NCI-H1930 (cell line): ENCODE measurements at places on chromosomes 13 and 19.

- DNase-seq, result no peak
Measured at GRCh38 chr13:36713887-36714286, 40.1 kb downstream of the SERTM1 start.

- no peak for DNase-seq
Measured at GRCh38 chr19:11735375-11735774, 3.4 kb downstream of the ZNF823 start.

GRCh38 chr13:35879111-35879510 is 252.1 kb downstream of the DCLK1 start:
- no peak for DNase-seq

- DNase-seq, result no peak
Measured at GRCh38 chr13:25455146-25455545, 83.4 kb downstream of the ATP8A2 start.

DNA sequence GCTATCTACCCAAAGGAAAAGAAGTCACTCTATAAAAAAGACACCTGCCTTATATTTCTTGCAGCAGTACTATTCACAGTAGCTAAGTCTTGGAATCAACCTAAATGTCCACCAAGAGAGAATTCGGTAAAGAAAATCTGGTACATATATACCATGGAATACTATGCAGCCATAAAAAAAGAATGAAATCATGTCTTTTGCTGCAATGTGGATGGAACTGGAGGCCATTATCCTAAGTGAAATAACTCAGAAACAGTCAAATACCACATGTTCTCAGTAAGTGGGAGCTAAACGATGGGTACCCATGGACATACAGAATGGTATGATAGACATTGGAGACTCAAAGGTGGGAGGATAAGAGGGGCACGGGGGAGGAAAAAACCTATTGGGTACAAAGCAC is 82.5 kb upstream of the KCTD15 start:
- DNase-seq, result no peak

DNA sequence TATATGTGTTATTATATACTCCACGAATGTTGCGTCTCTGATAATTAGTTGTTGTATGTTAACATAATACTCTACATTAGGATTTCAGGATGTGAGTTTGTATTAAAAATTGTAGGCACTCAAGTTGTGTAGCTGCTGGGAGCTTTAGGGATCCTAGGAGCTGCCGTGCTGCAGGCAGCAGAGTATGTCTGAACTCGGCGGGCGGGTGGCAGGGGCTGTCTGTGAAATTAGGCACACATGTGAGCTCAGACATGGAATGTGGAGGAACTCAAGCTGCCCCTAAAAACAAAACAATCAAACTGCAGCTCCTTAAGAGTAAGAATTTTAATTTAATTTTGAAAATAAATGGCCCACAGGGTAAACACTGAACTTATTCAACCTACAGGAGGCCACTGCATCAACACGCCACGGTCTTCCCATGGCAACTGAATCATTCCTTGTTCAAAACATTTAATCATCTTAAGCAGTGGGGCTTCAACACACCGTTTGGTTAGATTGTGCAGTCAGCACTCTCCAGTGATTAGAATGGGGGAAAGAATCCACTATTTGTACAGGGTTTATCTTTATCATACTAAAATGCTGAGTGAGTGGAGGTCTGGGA is 22.7 kb downstream of the SERTM1 start:
- DNase-seq, result no peak

- DNase-seq, result no peak
Measured at GRCh38 chr13:62838929-62839328, 1423.3 kb upstream of the PCDH20 start.

GRCh38 chr19:20840371-20840770 is 64.3 kb downstream of the ZNF66 start:
- no peak for DNase-seq

- DNase-seq, result peak; percentile 47
Measured at GRCh38 chr13:111115061-111115964, at the start of gene ARHGEF7. TSS of gene ARHGEF7 (plus strand) at chr13:111115310. CDS start at chr13:111115527, 217 bp downstream.

DNA sequence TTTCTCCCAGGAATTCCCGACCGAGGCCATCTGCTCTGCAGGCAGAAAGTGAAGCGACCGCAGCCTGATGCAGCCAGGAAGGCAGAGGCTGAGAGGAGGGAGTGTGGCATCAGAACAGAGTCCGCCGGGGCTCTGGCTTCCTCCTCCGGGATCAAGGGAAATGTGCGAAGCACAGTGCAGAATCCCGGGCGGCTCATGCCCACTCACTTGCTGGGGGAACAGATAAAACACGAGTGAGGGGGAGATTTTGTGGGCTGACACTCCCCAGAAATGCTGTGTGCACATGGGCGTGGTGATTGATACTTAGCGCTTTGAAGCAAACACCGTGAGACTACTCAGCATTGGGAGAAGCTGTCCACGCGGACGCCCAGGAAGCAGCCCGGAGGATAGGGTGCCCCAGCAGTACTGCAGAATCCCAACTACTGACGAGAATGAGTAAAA is 75.3 kb upstream of the POMP start:
- DNase-seq, result no peak

DNA sequence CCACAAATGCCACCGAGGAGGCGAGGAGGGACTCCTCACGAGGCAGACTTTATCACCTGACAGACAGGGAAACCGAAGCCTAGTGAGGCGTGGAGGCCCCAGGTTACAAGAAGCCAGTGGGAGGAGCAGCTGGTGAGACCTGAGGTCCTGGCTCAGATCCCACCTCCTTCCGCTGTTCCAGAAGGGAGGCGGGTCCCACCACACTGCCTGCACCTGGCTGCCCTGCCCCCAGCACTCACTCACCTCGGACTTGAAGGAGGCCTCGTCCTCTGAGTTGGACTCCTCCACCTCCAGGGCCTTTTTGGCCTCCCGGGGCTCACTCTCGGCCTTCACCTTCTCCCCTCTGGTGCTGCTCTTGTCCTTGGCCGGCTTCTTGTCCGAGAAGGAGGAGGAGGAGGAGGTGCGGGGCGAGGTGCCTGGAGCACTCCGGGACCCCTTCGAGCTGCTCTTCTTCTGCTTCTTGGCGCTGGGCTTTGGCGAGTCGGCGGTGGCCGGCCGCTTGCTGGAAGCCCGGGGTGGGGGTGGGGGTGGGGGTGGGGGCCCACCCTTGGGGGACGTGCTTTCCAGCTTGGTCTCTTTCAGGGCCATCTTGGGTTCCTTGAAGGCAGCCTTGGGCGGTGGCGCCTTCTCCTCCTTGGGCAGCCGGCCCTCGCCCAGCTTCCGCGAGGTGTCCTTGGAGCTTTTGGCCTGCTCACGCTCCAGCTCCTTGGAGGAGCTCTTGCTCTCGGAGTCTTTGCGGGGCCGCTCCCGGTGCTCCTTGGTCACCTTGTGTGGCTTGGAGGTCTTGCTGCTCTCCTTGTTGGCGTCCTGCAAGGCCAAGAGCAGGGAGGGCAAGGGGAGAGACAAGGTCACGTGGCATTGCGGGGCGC is 57.7 kb downstream of the MLLT1 start:
- no peak for DNase-seq

DNA sequence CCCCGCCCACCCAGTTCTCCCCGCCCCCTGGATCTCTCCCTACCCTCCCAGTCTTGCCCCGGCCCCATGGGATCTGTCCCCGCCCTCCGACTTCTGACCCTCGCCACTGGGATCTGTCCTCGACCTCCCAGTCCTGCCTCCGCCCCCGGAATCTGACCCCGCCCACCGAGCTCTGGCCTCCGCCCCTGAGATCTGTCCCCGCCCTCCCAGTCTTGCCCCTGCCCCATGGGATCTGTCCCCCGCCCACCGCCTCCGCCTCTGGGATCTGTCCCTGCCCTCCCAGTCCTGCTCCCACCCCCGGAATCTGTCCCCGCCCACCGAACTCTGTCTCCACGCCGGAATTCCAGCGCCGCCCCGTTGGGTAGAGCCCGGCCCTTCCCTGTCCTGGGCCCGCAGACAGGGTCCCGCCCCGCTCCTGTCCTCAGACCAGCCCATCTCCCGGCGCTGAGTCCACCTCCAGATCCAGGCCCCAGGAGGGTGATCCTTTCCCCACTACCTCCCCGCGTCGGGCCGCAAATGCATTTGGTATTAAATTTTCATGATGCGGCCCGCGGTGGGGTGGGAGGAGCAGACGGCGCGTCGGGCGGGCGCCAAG is 1.5 kb upstream of the SLC17A7 start:
- DNase-seq, result peak; percentile 86

DNA sequence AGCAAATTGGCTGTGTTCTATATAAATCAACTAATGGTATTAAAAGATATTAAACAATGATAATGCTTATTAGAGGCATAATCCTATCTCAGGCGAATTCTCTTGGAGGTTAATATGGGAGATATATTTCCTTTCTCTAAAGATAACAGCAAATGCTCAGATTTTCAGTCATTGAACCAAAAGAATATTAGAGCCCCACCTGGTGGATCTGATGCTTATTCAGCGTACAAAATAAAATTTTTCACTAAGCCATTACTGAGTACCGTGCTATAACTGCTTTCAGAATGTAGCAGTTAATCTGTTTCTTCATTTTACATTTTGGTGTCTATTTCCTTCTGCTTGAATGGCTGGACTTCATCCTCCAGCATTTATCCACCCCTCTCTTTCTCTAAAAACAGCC is 143.3 kb upstream of the IPO5 start:
- DNase-seq, result no peak

DNA sequence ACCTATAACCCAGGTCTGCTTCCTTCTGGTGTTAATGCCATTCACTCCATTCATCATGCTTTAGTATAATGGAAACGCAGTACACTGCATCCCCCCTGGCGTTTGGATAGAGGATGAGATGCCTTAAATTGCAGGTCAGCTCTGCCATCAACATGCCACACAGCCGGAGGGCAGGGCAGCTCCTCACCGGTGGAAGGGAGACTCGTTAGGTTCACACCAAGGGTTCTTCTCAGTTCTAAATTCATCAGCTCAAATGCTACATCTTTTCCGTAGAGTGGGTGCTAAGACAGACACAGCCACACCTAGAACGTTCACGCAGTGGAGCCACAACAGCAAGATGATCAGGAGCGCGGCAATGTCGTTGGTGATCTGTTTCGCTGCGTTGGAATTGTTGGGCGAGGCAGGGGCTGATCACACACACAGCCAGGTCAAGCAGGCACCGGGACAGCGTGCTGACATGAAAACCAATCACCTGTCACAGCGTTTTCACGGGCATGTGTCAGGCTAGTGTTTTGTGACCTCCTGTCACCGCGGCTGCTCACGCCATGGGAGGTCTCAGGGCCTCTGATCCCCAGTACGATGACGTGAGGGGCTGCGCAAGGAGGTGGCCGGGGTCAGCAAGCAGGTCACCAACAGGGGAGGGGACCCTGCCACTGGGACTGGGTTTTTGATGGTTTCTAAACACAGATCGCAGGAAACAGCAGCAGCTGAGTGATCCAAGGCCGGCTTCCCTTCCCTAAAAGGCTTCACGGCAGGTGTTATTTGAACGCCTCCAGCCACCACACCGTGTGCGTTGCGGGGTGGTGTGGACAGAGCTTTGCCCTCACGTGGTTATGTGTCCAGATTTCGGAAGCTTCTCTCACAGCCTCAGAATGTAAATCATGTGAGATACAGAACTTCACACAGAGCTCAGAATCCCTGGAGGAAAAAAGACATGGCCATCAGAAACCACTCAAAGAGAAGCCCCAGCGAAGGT is 94.3 kb upstream of the IRS2 start:
- no peak for DNase-seq

GRCh38 chr19:21680671-21681070 is 86.7 kb downstream of the ZNF100 start:
- no peak for DNase-seq

DNA sequence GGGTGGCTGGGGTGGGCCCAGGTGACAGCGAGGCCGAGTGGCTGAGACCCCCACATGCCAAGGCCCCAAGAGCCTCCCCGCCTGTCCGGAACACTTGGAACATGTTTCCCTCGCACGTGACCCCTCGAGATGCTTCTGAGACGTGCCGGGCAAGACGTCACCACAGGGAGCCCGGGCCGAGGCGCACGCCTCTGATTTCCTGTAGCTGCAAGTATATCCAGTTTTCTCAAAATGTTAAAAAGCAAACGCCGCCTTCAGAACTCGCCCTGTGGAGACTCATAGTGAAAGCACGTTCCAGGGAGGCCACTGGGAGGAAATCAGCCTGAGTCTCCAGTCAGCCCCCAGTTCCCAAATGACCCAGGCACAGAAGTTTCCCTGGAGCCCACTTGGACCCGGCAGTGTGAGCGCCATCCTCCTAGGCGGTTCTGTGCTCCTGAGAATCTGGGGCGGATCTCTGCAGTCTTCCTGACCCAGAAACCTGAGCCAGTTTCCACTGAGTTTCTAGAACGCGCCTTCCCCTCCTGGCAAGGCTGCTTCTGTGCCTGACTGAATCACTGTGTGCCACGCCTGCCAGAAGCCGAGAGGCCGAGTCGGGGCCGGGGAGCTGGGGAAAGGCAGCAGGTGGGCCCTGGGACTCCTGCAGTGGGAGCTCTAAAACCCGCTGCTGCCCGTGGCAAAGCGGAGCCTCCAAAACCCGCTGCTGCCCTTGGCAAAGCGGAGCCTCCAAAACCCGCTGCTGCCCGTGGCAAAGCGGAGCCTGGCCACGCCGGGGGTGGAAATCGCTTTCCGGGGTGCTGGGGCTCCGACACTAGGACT is 179.3 kb downstream of the KDM4B start:
- DNase-seq, result no peak

DNA sequence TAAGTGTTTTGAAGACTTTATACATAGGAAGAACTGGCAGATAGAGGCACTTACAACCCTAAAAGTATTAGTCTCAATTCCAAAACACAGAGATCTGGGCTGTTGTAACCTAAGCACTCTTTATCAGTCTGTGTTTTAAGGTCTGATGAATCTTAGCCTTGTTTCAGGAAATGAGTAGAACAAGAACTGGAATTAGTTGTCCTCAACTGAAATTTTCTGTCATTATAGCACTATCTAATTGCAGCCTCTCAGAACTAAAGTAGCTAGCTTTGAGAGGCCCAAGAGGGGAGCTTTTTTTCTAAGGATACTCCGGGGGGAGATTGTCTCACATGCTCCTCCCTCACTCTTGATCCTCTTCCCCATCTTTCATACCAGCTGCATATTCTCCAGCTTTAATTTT is 13.1 kb downstream of the HNRNPM start:
- DNase-seq, result no peak

- DNase-seq, result no peak
Measured at GRCh38 chr13:72508392-72508791, 219.0 kb downstream of the MZT1 start.

- no peak for DNase-seq
Measured at GRCh38 chr13:26047040-26047439, 4.8 kb downstream of the SHISA2 start.

GRCh38 chr13:29465741-29466293 is 129.7 kb downstream of the SLC7A1 start:
- DNase-seq, result no peak

- no peak for DNase-seq
Measured at GRCh38 chr19:50417111-50418081, 1.3 kb upstream of the SPIB start.

DNA sequence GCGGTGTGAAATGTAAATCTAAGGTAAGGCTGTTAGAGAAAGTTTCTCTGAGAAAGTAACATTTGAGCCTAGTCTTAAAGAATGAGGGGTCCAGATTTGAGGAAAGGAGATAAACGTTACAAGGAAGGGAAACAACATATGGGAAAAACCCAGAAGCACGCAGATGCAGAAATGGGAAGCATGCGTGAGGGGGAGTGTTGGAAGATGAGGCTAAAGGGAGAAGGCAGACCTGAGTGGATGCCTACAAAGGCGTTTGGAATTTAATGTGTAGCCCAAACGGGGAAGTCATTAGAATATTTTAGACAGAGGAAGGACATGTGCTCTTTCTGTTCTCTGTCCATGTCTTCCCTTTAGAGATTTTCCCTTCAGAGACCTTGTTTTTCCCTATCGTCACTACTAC is 61.0 kb downstream of the TPT1 start:
- DNase-seq, result no peak
